ENCODE measurements at places on chromosomes 2 and 18.

GRCh38 chr2:197208024-197208423 is 102.6 kb downstream of the ANKRD44 start:
- no peak for DNase-seq

DNA sequence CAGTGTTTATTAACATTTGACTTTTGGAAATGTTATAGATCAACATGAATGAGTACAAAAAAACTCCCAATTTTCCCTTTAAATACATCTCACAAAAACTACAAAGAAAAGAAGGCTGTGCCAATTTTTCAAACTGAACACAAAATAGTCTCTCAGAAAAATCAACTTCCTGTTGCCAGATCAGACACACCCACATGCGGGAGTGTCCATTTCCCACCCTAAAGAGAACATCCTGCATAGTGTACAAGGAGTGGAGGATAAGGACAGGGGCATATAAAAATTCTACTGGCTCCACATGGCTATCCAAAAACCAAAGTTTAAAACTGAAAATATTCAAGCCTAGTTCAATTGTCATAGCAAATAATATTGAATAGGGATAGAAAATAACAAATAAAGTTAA is 165.3 kb downstream of the ATAD2B start:
- DNase-seq = no peak

DNA sequence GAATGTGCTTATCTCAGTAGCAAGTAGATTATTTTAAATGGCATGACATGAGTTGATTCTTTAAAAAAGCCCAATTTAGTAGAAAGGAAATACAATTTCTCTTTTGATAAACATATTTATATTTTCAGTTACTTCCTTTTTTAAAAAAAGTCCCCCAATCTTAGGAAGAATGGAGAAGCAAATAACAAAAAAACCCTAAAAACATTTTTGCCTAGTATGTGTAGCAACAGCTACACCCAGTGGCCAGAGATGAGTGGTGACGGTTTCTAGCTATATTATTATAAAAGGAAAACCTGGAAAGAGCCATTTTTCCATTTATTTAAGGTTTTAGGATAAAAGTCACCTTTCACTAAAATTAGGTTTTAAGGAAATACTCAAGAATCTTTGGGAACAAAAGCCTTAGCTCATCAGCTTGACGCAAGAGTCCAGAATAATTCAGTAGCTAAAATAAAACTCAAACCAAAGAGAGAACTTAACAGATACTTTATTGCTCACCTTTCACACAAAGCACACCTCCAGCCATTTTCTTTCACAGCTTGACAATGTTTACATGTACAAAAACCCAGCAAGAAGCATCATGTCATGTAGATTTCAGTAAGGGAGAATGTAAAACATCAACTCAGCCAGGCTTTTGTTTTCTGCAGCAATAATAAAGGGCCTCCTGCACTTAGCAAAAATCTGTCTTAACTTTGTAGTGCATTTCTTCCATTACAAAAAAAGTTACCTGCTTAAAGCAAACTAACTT is 15.7 kb downstream of the FAM98A start:
- DNase-seq = no peak

DNA sequence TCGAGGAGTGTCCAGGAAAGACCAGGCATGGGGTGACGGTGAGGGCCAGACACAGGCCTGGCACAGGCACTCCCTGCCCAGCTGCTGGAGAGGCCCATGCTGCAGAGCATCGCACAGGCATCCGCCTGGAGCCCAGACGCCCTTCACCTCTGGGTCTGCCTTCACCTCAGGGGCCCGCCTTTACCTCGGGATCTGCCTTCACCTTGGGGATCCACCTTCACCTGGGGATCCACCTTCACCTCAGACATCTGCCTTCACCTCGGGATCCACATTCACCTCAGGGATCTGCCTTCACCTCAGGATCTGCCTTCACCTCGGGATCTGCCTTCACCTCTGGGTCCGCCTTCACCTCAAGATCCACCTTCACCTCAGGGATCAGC is 7.7 kb downstream of the KIF1A start:
- no peak for DNase-seq

DNA sequence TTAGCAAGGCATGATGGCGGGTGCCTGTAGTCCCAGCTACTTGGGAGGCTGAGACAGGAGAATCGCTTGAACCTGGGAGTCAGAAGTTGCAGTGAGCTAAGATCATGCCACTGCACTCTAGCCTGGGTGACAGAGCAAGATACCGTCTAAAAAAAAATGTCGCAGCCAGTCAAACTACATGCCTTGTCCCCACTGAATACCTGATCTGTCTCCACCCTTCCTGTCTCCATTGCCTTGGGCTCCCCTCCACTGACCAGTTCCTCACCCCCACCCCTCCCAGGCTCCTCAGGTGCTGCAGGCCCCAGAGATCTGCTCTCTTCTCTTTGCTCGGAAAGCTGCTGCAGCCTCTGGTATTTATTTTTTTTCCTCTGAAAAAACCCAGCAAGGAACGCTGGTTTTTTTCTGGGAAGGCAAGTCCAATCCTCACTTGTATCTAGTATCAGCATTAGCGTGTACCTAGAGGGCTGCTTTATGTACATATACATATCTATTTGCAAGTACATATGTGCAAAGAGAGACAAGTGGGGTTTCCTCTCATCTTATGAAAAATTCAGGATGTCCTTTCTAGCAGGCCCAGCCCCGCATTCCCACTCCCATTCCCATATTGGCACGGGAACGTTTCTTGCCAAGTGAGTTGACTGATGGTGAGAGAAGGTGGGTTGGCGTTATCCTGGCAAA is 4.4 kb downstream of the PSD4 start:
- no peak for DNase-seq

DNA sequence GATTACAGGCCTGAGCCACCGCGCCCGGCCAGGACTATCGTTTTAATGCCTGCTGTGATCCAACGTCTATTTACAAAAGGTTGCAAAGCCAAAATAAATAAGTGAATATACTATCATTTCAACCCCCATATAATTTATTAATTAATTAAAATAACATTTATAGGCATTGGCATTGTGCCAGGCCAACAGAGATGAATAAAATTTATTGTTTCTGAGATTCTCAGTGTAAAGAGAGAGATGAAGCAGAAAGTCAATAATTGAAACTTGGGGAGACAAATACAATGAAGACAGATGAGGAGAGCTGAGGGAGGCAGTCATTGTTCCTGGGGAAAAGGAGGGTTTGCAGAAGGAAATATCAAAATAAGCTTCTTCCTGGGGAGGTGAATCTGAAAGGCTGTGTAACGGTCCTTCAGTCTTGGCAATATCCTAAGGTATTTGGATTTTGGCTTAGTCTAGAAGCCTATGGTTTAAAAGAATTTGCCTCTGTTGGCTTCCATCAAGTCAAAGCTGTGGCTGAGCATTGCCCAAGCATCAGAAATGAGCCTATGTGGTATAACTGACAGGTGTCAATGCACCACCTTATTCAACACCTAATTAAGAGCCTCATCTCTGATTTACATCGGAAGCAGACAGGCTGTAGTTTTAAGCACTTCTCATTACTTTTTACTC is 31.5 kb downstream of the KCNE4 start:
- no peak for DNase-seq

- no peak for DNase-seq
Measured at GRCh38 chr2:64819774-64820688, 166.3 kb upstream of the SERTAD2 start.

DNA sequence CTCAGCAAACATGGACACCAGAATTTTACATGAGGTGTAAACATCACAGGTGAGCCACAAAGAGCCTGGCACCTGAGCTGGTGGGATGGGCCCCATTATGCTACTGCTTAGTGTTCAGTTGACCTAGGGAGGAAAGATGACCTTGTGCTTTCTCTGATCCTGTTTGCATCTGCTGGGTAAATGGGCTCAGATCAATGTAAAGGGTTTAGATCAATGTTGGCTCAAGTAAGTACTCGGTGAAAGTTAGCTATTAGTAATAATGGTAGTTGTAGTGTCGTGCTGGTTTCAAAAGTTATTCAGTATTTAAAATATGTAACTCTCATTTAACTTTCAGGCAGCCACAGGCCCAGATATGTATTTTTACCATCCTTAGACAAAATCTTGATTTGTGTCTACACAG is 19.8 kb downstream of the ABHD3 start:
- DNase-seq = no peak

DNA sequence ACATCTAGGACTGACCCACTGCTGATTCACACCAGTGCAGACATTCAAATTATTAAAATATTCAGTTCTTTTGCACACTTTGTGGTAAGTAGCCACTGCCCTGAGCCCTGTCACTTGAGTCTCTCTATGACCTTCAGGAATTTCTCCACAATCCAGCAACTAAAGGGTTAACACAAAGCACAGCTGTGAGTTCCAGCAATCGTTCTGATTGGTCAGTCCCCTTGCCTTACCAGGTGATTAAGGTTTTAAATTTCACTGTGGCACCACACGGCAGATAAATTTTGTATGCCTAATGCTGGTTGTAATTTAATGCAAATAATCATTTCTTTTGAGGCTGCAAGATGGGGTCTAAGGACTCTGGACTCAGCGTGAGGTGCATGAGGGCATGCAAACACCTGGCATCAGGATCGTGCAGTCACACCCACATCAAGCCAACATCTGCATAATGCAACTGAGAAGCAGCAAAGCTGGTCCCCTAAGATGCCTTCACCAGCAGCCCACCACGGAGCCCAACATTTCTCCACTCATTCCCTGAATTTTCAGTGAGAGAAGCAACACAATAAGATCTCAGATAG is 36.6 kb downstream of the SLC14A1 start:
- no peak for DNase-seq

DNA sequence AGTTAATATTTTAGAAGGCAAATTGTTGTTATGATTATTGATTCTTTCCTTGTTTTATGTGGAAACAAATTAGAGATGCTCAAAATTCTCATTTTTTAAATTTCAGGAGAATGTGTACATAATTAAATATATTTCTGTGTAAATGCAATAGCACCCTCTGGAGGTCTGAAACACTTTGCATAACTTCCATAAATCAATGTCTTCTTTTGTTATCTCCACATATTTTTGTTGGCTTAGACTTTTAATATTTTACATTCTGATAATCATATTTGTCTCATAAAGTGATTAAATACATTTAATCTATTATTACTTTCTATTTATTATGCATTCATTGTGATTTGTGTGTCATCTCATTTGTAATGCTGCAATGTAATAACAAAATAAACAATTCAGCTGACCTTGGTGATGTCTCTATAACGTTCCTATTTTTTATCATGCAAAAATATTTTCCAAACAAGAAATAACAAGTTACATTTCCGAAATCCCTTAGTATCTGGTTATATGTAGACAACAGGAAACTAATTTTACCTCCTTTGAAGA is 201.8 kb upstream of the GALNT5 start:
- no peak for DNase-seq

GRCh38 chr18:1296237-1296636 is 391.6 kb downstream of the ADCYAP1 start:
- no peak for DNase-seq

GRCh38 chr18:45166836-45167551 is 448.3 kb upstream of the SLC14A2 start:
- no peak for DNase-seq

DNA sequence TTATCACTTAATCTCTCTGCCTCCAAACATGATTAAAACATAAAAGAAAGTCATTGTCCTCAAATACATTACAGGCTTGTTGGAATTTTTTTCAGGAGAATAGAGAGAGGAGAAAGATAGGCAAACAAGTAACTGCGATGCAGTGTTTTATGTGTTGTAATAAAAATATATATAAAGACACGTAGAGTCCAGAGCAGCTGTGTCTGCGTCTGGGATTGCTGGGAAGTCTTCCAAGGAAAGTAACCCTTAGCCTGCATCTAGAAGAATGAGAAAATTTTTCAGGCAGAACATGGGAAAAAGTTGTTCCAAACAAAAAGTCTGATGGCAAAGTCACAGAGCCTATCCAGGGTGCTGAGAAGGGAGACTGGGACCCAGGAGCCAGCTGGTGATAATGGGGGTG is 91.8 kb upstream of the ST6GAL2 start:
- DNase-seq = no peak

DNA sequence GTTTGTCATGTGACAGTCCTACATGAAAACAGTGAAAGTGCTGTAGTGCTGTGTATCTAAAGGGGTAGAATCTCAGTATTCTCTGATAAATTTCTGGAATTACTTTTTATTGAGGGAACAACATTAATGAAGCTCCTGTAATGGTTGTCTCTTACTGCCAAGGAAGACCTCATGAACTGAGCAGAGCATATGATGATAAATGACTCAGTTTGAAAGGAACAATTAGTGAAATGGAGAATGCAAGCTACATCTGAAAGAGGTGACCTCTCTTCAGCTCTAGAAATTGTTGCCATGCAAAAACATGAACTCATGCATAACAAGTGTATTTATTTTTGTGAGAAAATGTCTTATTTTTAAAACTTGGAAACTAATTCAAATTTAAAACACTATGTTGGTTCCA is 93.6 kb downstream of the SCN9A start:
- no peak for DNase-seq

- DNase-seq = no peak
Measured at GRCh38 chr2:190628591-190629319, 20.1 kb upstream of the NAB1 start.

DNA sequence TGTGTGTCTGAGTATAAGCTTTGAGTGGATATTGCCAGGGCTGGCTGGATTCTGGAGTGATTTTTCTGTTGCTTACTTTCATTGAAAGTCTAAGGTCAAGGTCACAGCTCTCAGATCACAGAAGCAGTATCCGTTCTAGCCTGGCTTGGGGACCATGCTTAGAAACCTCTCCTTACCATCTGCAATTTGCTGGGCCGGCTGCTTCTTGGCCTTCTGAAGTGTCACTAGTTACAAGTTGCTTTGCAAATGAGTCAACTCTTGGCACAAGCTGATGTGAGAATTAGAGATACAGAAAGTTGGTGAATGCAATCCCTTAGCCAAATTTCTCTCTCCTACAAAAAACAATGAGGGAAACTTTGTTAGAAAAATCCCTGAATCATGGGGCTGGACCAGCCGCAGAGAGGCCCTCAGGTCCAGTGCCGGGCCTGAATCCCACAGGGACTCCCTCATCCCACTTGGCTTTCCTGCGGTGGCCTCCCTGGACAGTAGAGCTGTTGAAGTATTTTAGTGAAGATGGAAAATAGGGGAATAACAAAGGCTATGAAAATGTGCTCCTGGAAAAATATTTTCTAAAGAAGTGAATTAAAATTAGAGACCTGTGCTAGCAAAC is 92.7 kb upstream of the CNGA3 start:
- no peak for DNase-seq

GRCh38 chr18:42131066-42131929 is 176.3 kb downstream of the PIK3C3 start:
- DNase-seq = no peak

GRCh38 chr2:58065248-58065647 is 18.6 kb downstream of the VRK2 start:
- no peak for DNase-seq

- DNase-seq = no peak
Measured at GRCh38 chr18:50559752-50560680, at the start of gene MAPK4. TSS of gene MAPK4 (plus strand) at chr18:50560087. CDS start at chr18:50663959, 103,872 bp downstream.
